Cortex of kidney (tissue), 1 donor: ENCODE measurements at places on chromosomes 5 and 9.

- no peak for DNase-seq
Measured at GRCh38 chr9:92359394-92359995, 33.7 kb downstream of the CENPP start.

- no peak for DNase-seq
Measured at GRCh38 chr9:21506626-21507482, 24.7 kb upstream of the IFNE start.

- no peak for DNase-seq
Measured at GRCh38 chr5:158117467-158118160, 258.7 kb upstream of the CLINT1 start.

- no peak for DNase-seq
Measured at GRCh38 chr9:75039009-75039408, 10.9 kb upstream of the CARNMT1 start.

DNA sequence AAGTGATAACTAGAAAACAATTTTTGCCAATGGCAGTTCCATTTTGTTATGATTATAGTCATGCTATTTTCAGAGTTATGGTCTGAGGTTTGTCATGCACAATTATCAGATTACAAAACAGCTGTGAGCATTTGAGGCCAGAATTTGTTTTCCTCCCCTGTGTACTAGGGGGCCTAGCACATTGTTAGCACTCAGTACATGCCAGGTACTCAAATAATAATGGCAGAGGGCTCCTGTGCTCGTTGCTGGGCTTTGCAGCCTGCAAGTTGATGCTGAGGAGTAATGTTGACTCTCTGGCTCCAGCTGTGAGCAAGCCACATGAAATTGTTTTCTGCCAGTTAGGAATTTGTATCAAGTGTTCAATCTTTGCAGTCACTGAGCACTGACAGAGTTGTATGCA, 6.9 kb downstream of the DNAI1 start:
- DNase-seq, result no peak

GRCh38 chr9:7984203-7984602, 184.6 kb upstream of the DMAC1 start:
- no peak for DNase-seq

- no peak for DNase-seq
Measured at GRCh38 chr9:70816316-70816715, 305.1 kb downstream of the TRPM3 start.

- no peak for DNase-seq
Measured at GRCh38 chr5:32462618-32463017, 18.1 kb upstream of the ZFR start.

DNA sequence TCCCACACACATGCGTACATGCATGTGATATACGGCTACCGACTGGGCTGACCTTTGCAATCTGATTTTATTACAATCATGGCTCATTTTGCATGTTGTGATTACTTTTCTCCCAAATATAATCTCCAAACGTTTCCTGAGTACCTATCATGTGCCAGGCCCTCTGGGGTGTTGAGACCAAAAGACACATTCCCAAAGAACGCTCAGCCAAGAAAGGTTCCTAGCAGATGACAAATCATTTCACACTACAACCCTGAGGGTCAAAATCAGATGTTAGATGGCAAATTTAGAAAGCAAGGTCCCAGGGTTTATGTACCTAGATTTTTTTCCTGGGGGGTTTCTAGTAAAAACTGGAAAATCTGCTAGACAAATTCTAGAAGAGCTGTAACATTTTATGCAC, 32.4 kb upstream of the SLC25A51 start:
- DNase-seq, result no peak

GRCh38 chr9:16268067-16268881, 602.2 kb downstream of the BNC2 start:
- DNase-seq, result no peak

- no peak for DNase-seq
Measured at GRCh38 chr9:117815315-117815714, 111.1 kb downstream of the TLR4 start.

DNA sequence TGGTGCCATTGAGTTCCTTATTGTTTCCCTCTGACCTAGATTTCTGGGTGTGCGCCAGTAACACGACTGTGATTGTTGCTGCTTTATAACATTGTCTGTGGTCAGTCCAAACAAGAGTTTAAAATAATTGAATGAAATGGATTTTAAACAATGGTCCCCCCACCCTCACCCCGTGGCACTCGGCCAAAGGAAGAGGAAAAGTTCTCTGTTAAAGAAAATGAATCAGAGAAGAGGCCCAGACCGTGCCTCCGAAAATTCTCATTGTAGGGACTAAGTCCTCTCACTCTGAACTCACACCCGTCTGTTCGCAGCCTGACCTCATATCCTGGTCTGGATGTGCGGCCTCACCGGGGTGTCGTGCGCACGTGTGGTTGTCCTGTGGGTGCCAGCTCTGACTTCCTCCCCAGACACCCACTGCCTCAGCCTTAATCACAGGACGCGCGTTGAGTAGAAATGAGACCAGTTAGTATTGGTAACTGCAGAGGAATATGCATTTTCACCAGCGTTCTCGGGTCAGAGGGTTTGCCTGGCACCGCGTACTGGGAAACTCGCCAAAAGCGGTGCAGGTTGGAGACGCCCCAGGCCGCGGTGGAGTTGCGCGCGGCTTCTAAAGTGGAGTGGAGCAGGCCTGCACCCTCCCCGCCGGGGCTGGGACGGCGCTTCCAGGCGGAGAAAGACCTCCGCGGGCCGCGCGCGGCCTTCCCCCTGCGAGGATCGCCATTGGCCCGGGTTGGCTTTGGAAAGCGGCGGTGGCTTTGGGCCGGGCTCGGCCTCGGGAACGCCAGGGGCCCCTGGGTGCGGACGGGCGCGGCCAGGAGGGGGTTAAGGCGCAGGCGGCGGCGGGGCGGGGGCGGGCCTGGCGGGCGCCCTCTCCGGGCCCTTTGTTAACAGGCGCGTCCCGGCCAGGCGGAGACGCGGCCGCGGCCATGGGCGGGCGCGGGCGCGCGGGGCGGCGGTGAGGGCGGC, at the start of gene ABL1:
Gene ABL1 (plus strand): TSS at position 884 of the 966 bp plus-strand sequence. CDS start 193 bp downstream, outside the sequence.
- no peak for DNase-seq

GRCh38 chr9:110189559-110190320, 18.2 kb downstream of the C9orf152 start:
- no peak for DNase-seq

DNA sequence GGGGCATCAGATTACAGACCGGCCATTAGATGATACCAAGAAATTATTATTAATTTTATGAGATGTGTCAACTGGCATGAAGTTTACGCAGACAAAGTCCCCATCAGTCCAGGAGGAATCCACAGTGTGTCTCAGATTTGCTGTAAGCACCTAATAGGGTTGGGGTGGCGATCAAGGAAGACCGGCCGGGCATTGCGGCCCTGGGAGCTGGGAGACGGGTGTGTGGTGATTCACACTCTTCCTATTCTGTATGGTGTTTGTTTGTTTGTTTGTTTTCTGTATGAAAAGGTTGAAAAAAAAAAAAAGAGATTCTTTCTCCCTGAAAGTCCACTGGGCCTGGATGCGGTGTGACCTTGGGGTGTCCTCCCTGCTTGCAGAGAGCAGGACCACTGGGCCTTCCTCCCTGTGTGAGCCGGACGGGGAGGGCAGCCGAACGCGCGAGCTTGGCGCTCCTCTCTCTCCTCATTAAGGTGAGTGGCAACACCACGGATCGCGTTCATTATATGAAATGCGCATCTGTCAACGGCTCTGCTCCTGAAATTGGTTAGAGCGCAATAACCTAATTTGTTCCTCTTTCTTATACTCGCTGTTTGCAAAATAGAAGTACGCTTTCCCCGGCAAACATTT, 15.1 kb downstream of the RASGEF1C start:
- DNase-seq, result no peak

DNA sequence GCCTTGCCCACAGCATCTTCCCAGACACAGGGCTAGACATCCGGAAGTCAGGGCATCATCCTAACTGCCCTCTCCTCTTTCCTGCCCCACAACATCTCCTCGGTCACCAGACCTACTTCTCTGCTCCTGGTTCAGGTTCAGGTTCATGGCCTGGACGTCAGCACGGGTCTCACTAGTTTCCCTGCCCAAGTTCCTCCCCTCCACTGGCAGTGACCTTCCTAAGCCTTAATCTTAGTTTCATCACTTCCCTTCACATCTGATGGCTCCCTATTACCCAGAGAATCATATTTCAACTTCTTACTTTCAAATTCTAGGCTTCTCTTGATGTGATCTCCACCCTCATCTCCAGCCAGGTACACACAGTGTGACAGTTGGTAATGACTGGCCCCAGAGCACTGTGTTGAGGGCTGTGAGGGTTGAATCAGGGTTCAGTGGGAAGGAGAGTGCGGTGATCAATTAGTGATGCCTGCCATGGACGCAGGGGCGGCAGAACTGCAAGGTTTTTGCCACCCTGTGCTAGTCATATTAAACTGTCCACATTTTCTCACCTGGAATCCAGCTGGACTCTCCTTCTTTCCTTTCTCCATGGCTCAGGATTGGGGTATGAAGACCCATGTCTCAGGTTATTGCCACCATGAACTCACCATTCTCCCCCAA, 34.3 kb upstream of the CRB2 start:
- DNase-seq, result no peak

- no peak for DNase-seq
Measured at GRCh38 chr9:131447600-131447999, 53.7 kb downstream of the PRRC2B start.

GRCh38 chr5:118325931-118326330, 662.4 kb downstream of the DTWD2 start:
- DNase-seq, result no peak

GRCh38 chr9:94921092-94921471, 194.6 kb downstream of the AOPEP start:
- no peak for DNase-seq

GRCh38 chr9:135907006-135907430, 328 bp downstream of the CAMSAP1 start:
- no peak for DNase-seq

GRCh38 chr9:132857031-132857430, 21.1 kb downstream of the AK8 start:
- DNase-seq, result no peak

DNA sequence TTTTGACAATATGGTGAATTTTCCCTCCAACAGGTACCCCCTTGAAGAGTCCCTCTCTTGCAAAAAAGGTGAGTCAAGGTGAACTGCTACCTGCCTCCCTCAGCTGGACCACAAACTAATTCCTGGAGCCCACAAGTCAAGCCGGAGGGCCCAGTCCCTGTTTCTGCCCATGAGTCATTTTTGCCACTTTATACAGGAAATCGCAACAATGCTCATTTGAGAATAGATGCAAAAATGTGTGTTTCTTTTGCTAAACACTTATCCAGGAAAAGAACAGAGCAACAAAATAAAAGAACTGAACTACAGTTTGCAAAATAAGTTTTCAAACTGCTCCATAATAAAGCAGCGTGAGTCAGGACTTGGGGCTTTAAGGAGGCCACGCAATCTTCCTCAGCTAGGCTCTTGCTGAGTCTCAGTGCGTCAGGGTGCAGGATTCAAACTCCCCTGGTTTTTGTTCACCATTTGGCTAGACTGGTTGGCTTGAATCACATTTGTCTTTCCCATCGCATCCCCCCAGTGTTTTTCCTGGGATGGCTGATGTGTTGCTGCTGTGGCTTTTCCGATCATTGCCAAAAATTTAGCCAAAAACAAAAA, 102.7 kb downstream of the GOLPH3 start:
- no peak for DNase-seq

GRCh38 chr9:10255758-10256157, 357.0 kb downstream of the PTPRD start:
- DNase-seq, result no peak

GRCh38 chr9:107043886-107044285, 180.9 kb downstream of the ZNF462 start:
- DNase-seq, result no peak

- DNase-seq, result no peak
Measured at GRCh38 chr5:93153461-93153860, 427.6 kb downstream of the NR2F1-AS1 start.

DNA sequence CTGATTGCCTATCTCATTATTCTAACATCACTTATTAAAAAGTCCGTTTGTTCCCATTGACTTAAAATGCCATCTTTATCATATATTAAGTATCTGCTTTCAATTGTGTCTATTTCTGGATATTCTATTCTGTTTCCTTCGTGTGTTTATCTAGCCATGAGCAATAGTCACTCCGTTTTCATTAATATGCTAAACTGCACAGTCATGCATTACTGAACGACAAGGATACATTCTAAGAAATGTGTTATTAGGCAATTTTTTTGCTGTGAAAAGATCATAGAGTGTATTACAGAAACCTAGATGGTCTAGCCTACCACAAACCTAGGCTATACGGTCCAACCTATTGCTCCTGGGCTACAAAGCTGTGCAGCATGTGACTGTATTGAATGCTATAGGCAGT, 482.9 kb downstream of the IRX1 start:
- no peak for DNase-seq

GRCh38 chr9:18632632-18633403, 158.9 kb downstream of the ADAMTSL1 start:
- DNase-seq, result no peak

GRCh38 chr5:78433972-78434371, 73.6 kb downstream of the SCAMP1 start:
- no peak for DNase-seq

DNA sequence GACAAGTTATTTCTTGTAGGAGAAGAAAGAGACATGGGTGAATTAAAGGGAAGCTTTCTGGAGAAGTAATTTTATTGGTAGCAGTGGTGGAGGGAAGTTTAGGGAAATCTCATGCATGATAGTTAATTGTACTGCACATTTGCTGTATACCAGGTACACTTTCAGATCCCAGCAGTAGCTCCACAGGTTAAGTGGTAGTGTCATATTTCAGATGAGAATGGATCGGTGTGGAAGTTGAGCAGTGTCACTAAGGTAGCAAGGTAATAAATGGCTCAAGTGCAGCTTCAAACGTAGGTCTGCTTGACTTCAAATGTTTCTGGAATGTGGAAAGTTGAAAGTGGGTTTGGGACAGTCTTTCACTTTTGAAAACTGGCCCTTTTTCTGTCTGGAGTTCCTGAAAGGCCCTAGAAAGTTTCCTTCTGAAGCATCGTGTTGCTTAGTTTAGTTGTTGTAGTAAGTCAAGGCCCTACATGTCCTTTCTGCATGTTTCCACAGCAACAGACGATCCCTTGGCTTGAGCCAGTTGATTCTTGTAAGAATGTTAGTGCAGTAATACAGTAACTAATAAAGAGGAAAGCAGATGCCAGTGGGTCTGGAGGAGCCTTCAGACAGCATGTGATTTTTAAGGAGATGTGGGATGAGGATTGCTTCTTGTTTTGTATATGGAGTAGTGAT, 3.7 kb downstream of the CLTA start:
- no peak for DNase-seq

- DNase-seq, result no peak
Measured at GRCh38 chr5:138884094-138884493, 9.0 kb upstream of the LRRTM2 start.

GRCh38 chr5:40033411-40033810, 608.6 kb upstream of the DAB2 start:
- no peak for DNase-seq

GRCh38 chr9:121686930-121687541, 35.6 kb downstream of the DAB2IP start:
- no peak for DNase-seq
